ENCODE measurements at places on chromosomes 3 and 15. TPM values are rescaled to one million over a fixed set of nuclear protein-coding genes. Genes with fewer than 3 reads are reported as not detected.

DNA sequence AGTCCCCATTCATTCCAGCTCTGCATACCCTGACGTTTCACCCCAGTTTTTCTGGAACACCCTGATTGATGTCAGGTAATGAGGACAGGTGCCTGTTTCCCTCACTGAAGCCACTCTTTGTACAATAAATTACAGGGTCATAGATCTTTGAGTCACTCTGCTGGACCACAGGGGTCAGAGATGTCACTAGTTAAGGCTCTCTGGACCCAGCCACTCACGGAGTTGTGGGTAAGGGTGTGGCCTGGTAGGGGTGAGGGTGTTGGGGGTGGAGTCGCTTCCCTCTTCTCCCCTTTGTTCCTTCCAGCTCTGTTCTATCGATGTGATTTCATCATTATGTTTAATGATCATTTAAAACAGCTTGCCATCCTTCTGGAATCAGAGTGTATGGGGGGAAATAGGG is 512 bp downstream of the IQCF5 start:
- DNase-seq, result no peak

GRCh38 chr15:38401106-38401505 is 52.8 kb upstream of the FAM98B start:
- no peak for DNase-seq

- no peak for DNase-seq
These were observed 106.0 kb upstream of the CCNL1 start for GRCh38 chr3:157265931-157266330.

GRCh38 chr3:194198938-194199337 is 63.0 kb downstream of the HES1 start:
- no peak for DNase-seq

DNA sequence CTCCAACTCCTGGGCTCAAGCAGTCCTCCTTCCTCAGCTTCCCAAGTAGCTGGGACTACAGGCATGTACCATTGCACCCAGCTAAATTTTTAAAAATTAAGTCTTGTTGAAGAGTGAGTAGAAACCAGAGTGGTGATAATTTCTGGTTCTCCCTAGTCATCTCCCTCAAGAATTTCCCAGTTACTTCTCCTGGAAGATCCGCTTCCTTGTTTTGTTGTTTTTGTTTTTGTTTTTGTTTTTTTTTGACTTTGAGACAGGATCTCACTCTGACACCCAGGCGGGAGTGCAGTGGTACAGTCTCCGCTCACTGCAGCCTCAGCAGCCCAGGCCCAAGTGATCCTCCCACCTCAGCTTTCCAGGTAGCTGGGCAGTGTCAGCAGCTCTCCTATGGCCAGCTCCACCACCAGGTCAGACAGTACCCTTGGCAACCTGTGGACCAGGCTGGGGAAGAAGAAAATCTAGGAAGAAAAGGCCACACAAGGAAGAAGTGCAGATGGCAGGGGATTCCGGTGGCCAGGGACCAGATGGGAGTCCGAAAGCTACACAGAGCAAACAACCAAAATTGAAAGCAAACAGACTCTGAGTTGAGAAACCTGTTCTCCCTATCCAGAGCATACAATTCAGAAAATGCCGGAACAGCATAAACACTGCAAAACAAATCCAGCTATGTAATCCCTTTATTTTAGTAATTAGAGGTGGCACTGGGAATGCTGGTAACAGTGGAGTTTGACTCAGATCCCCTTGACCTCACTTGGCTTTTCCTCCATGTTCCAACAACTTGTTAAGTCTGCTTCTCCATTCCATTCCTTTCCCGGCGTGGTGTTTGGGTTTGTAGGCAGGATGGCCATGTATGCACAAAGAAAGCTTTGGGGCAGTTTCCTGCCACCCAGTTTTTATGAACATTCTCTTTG is 266.6 kb upstream of the CTDSPL start:
- no peak for DNase-seq

- no peak for DNase-seq
These were observed 41.8 kb upstream of the GAP43 start for GRCh38 chr3:115581362-115582135.

OR5K2 gene
- total RNA-seq, result not detected
